ENCODE measurements at places on chromosomes 6 and 20.

- DNase-seq, result no peak
Measured at GRCh38 chr6:110282412-110282811, 75.7 kb downstream of the METTL24 start.

DNA sequence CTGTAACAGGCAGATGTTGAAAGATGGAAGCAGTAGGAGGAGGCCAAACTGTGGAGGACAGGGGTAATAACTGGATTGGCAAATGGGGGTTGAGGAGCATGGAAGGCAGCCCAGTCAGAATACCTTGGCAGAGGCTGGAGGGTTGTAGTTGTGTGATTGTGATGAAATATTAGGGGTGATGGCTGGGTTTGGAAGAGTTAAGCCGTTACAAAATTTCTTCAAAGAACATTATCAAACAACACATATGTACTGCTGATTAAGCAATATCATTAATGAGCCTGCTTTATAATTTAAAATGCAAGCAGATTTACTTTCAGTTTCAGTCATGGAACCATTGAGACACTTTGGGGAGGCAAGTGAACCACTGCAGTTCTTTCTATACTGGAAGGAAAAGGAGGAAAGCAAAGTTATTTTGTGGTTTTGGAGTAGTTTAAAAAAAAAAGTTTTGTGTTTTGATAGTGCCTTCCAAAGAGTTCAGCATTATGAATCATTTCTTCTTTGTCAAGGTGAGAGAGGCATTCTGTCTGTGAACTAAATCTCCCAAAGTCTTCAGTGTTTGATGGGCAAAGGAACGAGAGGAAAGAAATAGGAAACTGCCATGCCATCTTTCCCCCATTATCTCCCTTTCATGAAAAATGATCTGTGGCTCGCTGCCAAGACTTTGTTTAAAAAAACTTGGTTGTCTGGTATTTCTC is 20.7 kb downstream of the FOXO3 start:
- peak; percentile 55 for DNase-seq

DNA sequence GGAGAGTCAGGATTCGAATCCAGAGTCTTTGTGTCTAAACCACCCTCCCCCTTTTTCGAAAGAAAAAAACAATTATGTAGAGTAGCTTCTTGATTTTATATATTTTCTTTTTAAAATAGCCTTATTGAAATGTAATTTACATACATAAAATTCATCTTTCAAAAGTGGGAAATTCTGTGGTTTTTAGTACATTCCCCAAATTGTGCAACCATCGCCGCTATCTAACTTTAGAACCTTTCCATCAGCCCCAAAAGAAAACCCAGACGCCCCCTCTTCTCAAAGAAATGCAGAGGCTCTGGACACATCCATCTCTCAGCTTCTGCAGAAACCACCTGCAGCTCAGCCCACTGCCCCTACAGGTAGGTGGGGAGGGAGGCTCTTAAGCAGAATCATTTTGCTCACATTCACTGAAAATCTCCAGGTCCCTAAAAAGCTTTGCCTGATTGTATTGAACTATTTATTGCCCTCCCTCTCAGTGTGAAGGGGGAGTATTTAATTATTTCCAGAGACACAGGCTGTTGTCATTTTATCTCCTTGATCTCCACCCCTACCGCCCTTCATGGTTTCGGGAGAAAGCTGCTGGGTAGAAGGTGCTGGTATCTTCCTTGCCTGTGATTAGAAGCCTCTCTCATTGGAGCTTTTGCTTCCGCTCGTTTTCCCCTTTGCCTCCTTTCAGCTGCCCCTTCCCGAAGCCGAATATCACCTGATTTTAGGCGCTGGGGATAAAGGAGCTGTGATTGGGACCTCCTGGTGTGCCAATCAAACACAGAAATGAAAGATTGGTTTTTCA is 68.7 kb upstream of the KCNG1 start:
- DNase-seq, result peak; percentile 33

DNA sequence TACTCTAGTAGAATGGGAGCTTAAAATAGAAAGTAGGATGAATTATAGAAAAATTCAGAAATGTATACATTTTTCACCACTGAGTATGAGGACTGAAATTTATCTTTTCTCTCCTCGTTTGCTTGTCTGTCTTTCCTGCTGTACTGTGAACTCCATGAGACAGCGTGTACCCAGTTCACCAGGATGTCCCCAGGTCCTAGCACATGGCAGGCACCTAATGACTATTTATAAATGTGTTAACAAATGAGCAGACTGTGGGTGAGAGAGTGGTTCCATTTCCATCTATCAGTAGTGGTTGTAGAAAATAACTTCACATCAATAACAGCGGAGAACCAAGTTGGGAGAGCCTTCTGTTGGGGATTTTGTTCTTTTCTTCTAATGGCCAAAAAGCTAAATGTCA is 106.3 kb downstream of the NUS1 start:
- DNase-seq, result no peak

DNA sequence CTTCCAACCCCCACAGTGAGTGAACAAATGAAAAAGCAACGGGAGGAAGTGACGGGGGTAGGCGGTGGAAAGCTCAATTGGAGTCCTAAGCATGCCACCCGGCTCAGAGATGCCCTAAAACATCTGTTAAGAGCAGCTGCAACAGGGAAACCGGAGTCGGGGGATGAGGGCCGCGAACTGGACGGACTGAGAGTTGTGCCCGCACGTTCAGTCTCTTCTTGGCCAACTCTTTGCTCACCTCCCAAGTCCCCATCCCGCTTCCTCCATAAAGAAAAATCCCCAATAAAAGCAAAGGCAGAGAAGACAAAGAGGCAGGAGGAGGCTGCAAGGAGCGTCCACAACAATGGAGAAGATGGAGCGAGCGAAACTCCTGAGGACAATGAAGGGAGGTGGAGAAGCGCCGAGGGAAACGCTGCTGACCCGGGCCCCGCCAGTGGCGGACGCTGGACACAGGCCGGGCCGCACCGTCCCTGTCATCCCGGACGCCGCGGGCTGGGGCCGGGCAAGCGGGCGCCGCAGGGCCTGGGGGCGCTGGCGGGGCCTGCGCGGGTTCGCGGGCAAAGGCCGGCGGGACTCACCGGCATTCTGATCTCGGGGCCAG is 600 bp downstream of the SEC63 start:
- DNase-seq, result peak; percentile 39

GRCh38 chr6:134651519-134651918 is 298.4 kb downstream of the ALDH8A1 start:
- DNase-seq, result no peak

DNA sequence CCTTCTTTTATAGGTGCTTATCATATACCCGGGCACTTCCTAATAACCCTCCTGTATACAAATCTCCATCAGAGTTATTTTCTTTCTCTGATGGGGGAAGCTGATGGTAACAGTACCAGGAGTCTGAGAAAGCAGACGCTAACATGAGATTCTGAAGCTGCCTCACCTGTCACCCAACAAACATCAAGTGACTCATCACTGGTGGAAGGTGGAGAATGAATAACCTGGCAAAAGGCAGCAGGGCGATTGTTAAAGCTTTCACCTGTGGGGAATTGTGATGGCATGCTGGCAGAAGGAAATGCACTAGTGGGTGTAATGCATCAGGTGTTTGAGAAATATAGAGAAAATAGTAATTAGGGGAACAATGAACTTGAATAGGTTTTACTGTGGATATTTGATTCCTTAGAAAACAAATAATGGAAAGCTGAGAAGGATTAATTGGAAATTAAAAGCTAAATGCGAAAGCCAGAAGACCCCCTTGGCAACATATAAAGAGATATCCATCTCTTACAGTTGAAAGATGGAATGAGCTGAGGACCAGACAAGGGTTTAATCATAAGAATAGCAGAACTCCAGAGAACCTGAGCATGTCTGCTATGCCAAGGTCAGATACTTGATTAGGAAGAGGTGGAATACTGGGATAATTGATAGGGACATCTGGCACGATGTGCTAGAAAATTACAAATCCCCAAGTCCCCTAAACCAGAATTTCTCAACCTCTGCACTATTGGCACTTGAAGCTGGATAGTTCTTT is 517.1 kb downstream of the PKHD1 start:
- DNase-seq, result no peak

DNA sequence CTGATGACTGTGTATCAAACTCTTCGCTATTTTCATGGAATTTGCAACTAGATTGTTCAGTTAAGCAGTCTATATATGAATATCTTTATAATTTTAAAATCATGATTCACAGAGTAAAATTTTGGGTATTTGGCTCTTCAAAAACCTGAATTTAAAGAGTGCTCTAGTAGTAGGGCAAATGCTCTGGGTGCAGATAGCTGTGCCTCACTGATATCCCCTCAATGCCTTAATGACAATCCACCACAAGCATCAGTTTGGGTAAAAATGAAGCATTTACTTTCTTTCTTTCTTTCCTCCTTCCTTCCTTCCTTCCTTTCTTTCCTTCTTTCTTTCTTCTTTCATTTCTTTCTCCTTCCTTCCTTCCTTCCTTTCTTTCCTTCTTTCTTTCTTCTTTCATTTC is 239.7 kb downstream of the ADGRB3 start:
- DNase-seq, result no peak

GRCh38 chr6:63321821-63322220 is 2.0 kb upstream of the LGSN start:
- DNase-seq, result no peak

DNA sequence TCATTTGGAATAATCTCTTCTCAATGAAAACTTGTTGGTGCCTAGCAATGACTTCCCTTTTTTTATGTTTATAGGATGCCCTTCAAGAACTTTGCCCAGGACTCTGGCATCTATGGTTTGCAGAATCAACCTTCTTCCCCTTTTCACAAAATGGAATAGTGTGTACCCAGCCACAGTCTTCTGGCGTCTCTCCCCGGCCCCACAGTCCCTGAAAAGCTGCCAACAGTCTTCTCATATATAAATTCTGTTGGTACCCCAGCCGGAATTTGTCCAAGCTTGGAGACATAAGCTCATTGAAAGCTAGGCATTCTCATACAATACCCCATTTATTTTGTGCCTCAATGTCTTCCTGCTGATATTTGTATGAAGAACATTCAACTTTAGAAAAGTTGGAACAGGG is 26.4 kb upstream of the MCM3 start:
- no peak for DNase-seq

GRCh38 chr6:41778895-41779294 is 805 bp downstream of the FRS3 start:
- DNase-seq, result no peak

- no peak for DNase-seq
Measured at GRCh38 chr6:38043259-38043753, 223.8 kb downstream of the ZFAND3 start.

GRCh38 chr6:74259981-74260380 is 564.0 kb downstream of the CD109 start:
- no peak for DNase-seq

DNA sequence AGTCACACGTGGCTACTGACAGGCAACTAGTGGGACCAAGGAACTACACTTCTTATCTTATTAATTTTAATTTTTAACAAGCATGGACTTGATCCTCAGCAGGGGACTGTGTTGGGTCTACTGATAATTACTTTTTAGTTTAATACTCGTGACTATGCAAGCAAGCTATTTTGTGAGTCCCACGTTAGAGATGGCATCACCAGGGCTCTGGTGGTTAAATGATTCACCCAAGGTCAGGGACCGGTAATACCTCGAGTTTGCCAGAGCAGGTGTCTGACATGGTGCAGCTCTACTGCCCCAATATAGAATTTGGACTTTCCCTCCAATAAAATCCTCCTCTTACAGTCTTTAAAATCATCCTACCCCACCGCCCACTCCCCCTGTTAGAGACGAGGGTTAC is 98.6 kb upstream of the RIN2 start:
- DNase-seq, result no peak

DNA sequence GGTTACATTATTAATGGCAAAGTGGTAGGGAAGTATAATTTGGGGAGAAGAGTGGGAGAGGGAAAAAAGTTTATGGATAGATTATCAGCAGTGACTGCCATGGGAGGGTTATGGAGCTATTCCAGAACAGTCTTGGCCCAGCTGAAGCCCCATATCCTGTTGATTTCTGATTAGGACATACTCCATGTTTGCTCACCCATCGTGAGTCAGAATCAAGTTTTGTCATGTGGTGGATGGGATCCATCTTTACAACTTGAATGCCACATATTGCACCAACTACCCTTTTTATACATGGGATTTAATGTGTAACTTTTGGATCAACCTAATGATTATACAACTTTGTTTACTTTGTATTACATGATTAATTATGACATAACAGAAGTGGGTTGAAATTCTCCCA is 217.0 kb downstream of the HAO1 start:
- no peak for DNase-seq

GRCh38 chr6:91299544-91300491 is 712.9 kb upstream of the MAP3K7 start:
- no peak for DNase-seq

DNA sequence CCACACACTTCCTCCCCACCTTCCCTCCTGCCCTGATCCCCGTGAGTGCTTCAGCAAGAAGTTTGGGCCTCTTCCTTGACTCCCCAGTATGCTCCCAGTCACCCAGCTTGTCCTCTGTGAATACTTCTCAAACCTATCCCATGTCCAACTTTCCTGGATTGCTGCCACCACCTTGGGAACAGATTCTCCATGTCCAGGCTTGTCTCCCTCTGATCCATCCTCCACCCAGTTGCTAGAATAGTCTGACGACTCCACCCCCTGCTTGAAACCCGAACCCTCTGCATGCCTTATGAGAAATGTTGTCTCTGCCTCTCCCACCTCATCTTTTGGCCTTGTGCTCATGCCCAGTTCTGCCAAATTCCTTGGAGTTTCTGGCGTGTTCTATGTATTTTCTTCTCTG is 108.0 kb downstream of the PPP1R14C start:
- DNase-seq, result peak; percentile 23

GRCh38 chr20:19975901-19976300 is 41.3 kb upstream of the NAA20 start:
- DNase-seq, result no peak

DNA sequence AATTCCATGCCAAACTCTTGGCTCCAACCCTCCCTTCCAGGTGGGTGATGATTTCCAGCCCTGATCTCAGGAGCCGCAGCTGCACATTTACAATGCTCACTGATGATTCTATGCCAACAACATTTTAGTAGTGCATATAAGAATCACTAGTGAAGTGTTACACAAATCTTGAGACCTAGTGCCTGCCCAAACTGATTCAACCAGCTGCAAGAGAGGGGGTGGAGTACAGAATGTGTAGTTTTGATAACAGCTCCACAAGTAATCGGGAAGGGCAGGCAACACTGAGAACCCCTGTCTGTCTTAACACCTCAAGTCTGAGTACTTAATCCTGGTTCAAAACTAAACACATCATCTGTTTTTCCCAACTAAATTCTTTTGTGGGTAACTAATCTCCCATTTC is 91.7 kb downstream of the PRDM1 start:
- peak; percentile 50 for DNase-seq
